GDM1 (cell line): ENCODE measurements at places on chromosomes 6 and 20.
A peak's percentile ranks its signal among the peaks of the same experiment; 100 is the strongest.

GRCh38 chr6:16684195-16684689, 77.0 kb downstream of the ATXN1 start:
- DNase-seq, result peak; percentile 49

- peak; percentile 63 for DNase-seq
Measured at GRCh38 chr6:42043787-42044475, 6.4 kb upstream of the TAF8 start.

GRCh38 chr6:37285861-37286311, 27.9 kb upstream of the TMEM217 start:
- DNase-seq, result no peak

DNA sequence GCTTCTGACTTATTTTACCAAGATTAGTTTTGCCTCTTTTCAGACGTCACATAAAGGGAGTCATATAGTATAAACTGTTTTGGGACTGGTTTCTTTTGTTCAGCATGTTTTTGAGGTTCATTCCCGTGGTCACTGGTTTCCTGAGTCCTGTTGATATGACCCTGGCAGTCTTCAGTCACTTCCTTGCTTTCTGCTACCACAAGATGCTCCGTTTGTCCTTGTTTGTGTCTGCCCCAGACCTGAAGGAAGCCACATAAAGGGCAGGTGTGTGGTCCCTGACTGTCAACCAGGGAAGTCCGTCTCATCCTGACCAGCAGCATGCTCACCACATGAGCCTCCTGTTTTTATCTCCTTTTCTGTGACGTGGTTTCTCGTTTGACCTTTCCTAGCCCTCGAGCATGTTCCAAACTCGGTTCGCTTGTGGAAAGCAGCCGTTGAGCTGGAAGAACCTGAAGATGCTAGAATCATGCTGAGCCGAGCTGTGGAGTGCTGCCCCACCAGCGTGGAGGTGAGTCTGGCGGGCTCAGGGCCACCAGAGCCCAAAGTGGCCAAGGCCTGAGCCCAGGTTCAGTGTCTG, 26.1 kb upstream of the C20orf204 start:
- DNase-seq, result no peak

DNA sequence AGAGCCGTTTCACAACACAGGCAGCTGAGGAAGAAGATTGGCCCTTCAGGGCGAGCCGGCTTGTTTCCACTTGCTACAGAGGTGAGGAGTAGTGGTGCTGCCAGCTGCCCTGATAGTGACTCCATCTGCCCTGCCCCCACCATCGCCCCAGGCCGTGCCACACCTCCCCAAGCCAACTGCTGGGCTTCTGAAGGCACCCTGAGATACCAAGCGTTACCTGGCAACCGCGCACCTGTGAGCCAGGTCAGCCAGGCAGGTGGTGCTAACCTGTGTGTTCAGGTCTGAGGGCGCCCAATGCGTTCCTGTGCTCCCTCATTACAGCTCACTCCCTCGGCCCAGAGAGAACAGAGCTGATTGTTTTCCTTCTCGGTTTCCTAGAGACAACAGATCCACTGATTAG, 299.1 kb upstream of the ID4 start:
- DNase-seq, result no peak

DNA sequence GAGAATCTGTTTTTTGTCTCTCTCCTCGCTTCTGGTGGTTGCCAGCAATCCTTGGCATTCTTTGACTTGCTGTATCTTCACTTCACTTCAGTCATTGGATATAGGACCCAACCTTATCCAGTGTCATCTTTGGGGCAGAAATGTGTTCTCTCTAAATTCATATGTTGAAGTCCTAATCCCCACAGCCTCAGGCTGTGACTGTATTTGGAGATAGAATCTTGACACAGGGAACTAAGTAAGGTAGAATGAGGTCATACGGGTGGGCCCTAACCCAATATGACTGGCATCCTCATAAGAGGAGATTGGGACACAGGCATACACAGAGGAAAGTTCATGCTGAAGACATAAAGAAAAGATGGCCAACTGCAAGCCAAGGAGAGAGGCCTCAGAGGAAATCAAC, 51.9 kb upstream of the TPD52L1 start:
- DNase-seq, result no peak

- DNase-seq, result no peak
Measured at GRCh38 chr20:46049815-46050214, 20.8 kb downstream of the SLC12A5 start.

DNA sequence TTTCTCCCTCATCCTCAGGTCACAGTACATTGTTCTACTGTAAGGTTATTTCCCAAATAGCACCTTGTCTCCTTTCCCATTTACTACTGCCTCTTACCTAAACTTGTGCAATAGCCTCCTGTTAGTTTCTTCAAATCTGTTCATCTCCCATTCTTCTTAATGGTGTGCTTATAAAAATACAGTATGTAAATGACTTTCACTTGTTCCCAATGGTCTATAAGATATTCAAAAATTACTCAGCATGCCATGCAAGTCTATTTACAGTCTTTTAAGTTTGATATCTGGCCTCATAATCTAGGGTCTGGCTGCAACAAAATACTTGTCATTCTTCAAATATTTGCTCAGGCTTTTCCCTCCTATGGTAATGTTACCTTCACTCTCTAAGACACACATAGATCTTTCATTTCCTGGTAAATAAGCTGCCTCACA, 31.5 kb upstream of the RHAG start:
- DNase-seq, result no peak

GRCh38 chr6:48090546-48090945, 20.5 kb downstream of the PTCHD4 start:
- no peak for DNase-seq

GRCh38 chr6:24122139-24122538, 3.9 kb upstream of the NRSN1 start:
- no peak for DNase-seq

DNA sequence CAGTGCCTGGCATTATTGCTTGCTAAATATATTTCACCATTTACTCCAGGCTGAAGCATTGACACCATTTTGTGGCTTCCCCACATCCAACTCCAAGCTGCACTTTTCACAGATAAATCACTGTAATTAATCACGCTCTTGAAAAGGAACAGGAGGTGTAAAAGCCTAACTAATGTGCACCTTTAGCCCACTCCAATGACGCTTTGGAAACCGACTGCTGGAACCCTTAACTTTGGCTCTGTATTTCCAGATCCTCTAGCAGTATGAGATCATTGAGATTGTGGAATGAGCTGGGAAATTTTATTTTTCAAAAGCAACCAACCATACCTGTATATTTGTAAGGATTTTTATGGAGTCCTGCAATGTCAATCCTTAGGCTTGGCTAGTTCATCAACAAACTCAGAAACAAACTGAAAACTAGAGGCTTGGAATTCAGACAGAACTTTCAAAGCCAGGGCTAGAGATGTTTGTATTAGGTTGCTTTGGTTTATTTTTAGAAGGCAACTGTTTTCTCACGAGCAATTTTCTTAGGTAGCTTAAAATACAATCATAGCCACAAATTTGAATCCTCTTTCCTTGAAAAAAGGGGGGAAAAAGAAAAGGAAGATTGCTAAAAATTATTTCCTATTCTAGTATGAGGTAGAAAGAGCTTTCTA, 52.8 kb upstream of the UTRN start:
- no peak for DNase-seq

DNA sequence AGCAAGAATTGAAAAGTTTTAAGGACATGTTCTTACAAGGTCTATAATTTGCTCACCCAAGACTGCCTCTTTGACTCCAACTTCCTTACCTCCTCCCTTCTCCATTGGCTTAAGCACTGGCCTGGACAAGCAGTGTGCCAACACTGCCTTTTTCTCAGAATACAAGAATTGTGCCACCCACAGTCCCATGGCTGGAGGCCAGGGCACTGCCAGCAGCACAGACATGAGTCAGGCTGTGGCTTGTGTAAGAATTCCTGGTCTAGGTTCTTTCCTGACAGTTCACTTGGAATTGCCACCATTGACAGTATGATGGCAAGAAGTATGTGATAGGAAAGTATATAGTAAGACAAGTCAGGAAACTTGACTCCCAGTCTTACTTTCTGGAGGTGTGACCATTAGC, 202.7 kb upstream of the MARCKS start:
- DNase-seq, result no peak

GRCh38 chr20:9126527-9126926, 57.6 kb downstream of the PLCB4 start:
- DNase-seq, result no peak
